Fibroblast of the conjunctiva (primary cell): ENCODE measurements at places on chromosomes 3 and 15.

GRCh38 chr3:98777286-98777685 lies 14.1 kb downstream of the ST3GAL6 start:
- DNase-seq, result no peak

DNA sequence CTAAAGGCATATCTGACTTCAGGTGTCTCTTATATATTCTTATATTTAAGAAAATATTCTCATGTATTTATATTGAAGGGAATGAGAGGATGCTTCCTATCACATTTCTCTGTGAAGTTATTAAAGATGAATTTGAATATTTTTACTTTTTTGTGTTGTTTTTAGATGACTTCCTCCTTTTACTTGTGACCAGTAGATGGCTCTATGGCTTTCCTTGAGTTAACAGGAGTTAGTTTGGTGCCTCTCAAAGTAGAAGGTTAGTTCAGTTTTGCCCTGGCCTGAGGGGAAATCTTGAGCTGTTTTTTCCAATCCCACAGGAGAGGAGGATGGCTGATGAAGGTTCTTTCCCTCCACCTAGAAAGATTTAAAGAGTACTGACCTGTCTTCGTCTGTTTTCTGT lies 80.7 kb downstream of the SQOR start:
- DNase-seq, result no peak

GRCh38 chr3:28575746-28576613 lies 227.4 kb upstream of the AZI2 start:
- no peak for DNase-seq

DNA sequence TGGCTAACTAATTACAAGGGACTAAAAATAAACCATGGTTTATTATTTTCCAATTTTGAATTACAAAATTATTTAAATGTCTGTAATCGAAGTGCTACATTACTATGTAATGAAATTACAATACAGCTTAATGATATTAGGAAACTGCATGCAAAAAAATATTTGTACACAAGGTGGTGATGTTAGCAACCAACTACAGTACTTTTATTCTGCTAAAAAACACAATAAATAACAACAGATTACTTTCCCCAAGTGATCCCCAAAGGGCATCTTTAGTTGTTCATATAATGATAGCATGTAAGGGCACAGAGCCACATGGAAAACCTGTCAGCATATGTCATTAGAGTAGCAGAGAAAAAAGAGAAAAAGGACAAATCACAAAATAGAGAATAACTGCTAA lies 147.5 kb upstream of the SOX2 start:
- no peak for DNase-seq

DNA sequence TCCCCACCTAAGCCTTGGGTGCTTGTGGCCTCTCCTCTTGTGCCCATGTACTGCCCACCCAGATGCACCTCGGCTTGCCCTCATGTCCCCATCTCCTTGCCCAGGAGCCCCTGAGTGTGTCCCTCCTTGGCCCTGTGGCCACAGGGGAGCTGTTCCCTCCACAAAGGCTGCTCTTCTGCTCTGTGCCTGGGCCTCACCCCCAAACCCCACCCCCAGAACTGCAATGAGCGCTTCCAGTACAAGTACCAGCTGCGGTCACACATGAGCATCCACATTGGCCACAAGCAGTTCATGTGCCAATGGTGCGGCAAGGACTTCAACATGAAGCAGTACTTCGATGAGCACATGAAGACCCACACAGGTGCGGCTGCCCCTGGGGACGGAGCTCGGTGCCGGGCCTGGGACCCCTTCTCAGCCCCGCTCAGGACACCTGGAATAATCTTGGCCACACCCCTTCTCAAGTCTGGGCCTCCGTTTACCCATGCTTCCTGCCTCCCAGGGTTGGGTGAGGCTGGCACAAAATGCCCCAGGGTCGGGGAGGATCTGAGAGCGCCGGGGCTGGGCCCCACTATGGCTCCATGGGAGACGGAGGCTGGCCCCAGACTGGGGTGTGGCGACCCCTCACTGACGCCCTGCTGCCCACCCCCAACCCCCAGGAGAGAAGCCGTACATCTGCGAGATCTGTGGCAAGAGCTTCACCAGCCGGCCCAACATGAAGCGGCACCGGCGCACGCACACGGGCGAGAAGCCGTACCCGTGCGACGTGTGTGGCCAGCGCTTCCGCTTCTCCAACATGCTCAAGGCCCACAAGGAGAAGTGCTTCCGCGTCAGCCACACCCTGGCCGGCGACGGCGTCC lies 10.3 kb downstream of the ZBTB47 start:
- no peak for DNase-seq

DNA sequence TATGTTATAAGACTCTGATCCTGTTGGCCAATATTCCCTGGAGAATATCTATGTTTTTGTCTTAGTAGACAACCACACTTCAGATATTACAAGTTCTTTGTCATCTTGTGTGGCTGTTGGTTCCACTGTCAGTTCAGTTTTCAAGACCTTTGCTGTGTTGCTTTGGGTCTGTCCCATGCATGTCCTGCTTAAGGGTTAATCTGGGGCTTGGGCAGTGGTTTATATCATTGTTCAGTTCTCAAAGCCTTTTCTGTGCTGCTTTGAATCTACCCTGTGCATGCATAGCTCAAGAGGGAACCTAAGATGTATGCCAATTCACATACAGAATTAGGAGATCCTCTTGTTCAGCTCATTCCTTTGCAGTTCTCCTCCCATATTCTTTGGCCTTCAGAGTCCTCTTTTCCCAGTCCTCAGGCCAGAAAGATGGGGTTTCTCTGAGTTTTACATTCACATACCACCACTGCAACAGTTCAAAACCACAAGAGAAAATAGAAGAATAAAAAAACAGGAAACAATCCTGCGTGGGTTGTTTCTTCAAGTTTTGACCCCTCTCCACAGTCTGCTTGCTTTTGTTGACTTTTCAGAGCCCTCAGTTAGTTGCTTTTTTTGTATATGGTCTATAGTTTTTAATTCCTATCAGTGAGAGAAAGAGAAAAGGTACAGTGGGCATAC lies 21.6 kb downstream of the BUB1B start:
- no peak for DNase-seq

DNA sequence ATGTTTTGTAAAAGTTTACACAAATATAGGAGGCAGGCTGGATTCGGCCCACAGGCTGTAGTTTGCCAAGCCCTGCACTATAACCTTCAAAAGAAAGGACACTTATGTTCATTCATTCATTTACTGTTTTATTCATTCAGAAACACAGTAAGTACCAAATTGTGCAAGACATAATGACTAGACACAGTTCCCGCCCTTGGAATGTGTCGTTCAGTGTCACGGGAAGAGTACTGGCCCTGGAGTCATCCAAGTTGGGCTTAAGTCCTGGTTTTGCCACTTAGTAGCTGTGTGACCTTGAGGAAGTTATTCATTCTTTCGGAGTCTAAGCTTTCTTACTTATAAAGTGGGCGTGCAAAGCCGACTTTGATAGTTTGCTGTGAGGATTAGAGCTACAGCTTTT lies 22.0 kb downstream of the COLQ start:
- DNase-seq, result no peak

DNA sequence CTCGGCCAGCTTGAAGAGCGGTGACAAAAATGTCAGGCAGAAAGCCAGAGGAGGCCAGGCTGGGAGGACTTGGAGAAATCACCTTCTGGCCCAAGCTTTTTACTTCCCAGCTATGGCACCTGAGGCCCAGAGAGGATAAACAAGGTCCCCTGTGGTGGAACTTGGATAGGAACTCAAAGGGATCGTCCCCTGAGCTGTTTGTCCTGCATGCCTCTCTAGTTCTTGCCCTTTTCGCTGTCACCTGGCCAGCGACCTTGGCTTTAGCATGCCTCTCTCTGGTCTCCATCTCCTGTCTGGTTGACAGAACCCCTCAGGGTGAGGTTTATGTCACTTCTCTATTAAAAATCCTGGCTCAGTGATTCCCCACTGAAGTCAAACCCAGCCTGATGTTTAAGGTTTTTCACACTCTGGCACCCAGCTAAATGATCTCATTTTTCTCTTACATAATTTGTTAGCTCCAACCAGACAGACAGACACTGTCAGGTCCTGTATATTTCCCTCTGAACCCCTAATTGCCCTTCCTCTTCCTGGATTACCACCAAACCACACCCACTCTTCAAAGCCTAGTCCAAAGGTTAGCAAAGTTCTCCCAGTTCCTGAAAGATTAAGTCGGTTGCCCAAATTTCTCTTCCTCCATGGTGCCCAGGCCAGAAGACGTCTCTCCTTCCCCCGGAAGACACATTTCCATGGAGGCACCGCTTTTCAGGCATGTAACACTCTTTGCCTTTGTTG lies 169.1 kb downstream of the FAM43A start:
- no peak for DNase-seq

- DNase-seq, result no peak
Observed at GRCh38 chr15:31327669-31328427, 1.2 kb downstream of the KLF13 start.

- DNase-seq, result no peak
Observed at GRCh38 chr3:105364128-105364527, 2.6 kb upstream of the ALCAM start.

- no peak for DNase-seq
Observed at GRCh38 chr3:126452213-126452612, 23.5 kb downstream of the ZXDC start.

DNA sequence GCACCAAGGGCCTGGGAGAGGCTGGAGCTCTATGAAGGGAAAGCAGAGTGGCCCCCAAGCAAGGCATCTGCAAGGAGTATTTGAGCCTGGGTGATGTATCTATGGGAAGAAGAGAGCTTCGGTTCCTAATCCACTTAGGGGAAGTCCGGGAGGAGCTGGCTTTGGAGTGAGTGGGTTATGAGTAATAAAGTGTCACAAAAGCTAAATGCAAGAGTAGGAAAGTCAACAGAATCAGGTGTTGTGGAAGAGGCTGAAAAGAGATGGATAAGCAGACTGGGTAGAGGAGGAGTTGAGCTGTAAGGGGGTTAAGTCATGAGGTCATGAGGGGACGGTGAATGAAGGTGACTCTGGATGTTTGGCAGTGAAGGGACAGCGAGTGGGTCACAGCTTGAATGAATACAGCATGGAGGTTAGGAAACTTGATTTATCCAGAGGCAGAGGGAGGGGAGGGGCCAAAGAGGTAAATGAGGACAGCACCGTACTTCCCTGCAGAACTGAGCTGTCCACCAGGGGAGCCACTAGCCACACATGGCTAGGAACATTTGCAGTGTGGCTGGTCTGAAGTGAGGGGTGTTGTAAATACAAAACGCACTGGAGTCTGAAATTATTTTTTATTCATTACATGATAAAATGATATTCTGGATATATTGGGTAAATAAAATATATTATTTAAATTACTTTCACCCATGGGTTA lies 83.3 kb downstream of the ADCY5 start:
- DNase-seq, result no peak

GRCh38 chr3:49703443-49703927 lies 14.1 kb downstream of the RNF123 start:
- DNase-seq, result peak; percentile 41

DNA sequence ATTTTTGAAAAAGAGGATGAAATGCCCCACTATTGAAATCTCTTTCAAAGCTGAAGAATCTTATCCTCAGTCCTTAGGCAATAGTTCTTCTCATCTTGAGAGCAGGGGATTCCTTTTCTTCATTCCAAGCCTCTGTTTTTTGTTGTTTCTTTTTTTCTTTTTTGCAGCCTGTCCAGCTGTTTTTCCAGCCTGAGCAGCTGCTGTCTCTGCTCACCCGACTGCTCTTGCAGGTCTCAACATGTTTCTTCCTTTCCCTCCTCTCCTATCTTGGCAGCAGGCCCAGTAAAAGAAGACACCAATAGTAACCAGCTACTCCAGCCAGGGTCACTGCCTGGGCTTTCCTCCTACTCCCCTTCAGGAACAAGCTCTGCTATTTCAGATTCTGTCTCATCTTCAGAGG lies 23.8 kb downstream of the MEX3B start:
- DNase-seq, result no peak

- DNase-seq, result no peak
Observed at GRCh38 chr3:137998121-137999042, 11.6 kb upstream of the CLDN18 start.

- DNase-seq, result no peak
Observed at GRCh38 chr15:96341513-96342405, 11.3 kb downstream of the NR2F2 start.

GRCh38 chr15:40595219-40595618 lies 1.2 kb downstream of the KNL1 start:
- DNase-seq, result no peak

- DNase-seq, result no peak
Observed at GRCh38 chr15:68990992-68991500, 23.4 kb upstream of the NOX5 start.

GRCh38 chr3:172298247-172298646 lies 150.0 kb downstream of the GHSR start:
- DNase-seq, result no peak

- no peak for DNase-seq
Observed at GRCh38 chr15:89513284-89513683, 16.9 kb upstream of the RHCG start.

DNA sequence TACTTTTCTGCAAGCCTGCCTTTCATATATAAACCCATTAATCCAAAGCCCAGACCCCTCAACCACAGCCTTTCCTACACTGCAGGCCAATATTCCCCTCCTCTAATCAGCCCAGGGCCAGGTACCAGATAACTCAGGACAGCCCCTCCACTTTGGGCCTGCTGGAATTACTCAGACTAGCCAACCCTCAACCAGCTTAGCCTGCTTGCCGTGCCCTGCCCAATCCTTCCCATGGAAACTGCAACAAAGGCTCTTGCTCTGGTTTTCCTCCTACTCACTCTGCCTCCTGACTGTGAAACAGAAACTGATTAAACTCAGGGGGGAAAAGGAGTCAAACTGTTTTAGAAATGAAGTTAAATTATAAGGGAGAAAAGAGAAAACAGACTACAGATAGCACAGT lies 248.1 kb downstream of the KLF13 start:
- no peak for DNase-seq

DNA sequence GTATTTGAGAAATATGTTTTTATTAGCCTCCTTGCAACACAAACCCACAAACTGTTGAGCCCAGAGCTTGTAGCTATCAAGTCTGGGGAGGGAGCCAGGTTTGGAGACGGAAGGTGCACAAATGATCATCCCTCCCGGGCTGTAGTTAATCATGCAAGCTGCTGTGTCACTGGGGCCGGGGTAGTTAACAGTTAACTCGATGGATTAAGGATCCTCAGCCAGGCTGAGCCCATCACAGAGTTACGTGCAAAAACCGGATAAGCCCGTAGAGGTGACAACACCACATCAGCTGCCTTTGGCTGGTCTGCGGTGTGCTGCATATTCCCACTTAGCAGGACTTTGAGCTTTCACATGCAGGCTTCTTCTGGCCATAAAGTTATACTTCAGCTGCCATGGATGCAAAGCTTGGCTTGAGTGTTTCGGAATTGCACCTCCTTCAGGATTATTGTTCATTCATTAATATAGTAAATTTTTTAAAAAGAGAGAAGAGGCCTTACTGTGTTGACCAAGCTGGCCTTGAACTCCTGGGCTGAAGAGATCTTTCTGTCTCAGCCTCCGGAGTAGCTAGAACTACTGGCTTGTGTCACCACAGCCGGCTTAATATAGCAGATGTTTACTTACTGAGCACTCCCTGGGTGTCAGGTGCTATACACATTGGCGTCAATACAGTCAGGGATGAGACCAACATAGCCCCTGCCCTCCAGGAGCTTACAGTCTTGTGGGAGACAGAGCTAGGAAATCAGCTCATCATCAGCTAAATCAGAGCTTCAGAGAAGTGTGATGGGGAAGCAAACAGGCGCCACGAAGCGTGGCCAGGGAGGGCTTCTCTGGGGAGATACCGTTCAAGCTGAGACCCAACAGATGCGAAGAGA lies 226.8 kb upstream of the BHLHE40 start:
- DNase-seq, result no peak

GRCh38 chr3:89252016-89252415 lies 144.6 kb downstream of the EPHA3 start:
- no peak for DNase-seq
